ENCODE measurements at places on chromosomes 16 and 17.

GRCh38 chr16:70788668-70789594 lies 12.0 kb downstream of the VAC14 start:
- H3K27ac ChIP-seq, result no peak overlapping the region
- no peaks in the 10 kb centered on the region for H3K4me1 ChIP-seq
- DNase-seq, result no peak
- H3K4me3 ChIP-seq, result no peak overlapping the region
- H3K36me3 ChIP-seq, result peaks cover 16% of the 10 kb centered on the region
- no peaks in the 10 kb centered on the region for H3K27me3 ChIP-seq

- H3K4me1 ChIP-seq, result peaks cover 4% of the 10 kb centered on the region
- no peak for DNase-seq
- H3K27ac ChIP-seq, result no peak overlapping the region
- H3K27me3 ChIP-seq, result peaks cover 8% of the 10 kb centered on the region
- no peaks in the 10 kb centered on the region for H3K36me3 ChIP-seq
Observed at GRCh38 chr17:38507921-38508569, 79.8 kb downstream of the ARHGAP23 start.

- H3K4me3 ChIP-seq, result no peak overlapping the region
- no peak overlapping the region for H3K27ac ChIP-seq
- H3K36me3 ChIP-seq, result no peaks in the 10 kb centered on the region
- H3K4me1 ChIP-seq, result peaks cover 14% of the 10 kb centered on the region
Observed at GRCh38 chr17:58384897-58385296, 32.4 kb downstream of the RNF43 start.

DNA sequence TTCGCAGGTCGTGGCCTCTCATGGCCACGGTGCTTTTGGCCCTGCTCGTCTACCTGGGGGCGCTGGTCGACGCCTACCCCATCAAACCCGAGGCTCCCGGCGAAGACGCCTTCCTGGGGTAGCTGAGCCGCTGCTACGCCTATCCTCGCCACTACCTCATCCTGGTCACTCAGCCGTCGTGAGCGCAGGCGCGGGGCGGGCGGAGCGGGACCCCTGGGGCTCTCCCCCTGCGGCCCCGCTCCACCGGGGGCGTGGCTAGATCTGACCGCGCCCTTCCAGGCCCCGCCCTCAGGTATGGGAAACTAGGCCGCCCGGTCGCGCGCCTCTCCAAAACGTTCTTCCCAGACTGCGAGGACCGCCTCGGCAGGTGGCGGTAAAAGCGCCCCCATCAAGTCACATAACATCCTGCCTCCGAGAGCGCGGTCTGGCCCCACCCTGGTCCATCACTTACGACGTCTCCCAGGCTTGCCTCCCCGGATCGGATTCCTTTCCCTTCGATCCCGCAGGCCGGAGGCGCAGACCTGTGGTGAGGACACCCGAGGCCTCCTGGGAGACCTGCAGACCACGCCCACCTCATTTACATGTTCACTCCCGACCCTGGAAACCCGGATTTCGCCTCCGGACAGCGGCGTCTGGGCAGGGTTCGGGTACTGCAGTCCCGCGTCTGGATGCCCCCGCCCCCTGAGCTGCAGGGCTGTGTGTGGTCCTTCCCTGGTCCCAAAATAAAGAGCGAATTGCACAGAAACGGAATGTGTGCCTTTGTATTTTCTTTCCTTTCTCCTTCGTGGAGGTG lies 91.5 kb upstream of the TMEM97 start:
- H3K4me1 ChIP-seq, result no peaks in the 10 kb centered on the region
- DNase-seq, result no peak
- no peak overlapping the region for H3K4me3 ChIP-seq
- no peak overlapping the region for H3K27ac ChIP-seq
- H3K36me3 ChIP-seq, result no peaks in the 10 kb centered on the region

DNA sequence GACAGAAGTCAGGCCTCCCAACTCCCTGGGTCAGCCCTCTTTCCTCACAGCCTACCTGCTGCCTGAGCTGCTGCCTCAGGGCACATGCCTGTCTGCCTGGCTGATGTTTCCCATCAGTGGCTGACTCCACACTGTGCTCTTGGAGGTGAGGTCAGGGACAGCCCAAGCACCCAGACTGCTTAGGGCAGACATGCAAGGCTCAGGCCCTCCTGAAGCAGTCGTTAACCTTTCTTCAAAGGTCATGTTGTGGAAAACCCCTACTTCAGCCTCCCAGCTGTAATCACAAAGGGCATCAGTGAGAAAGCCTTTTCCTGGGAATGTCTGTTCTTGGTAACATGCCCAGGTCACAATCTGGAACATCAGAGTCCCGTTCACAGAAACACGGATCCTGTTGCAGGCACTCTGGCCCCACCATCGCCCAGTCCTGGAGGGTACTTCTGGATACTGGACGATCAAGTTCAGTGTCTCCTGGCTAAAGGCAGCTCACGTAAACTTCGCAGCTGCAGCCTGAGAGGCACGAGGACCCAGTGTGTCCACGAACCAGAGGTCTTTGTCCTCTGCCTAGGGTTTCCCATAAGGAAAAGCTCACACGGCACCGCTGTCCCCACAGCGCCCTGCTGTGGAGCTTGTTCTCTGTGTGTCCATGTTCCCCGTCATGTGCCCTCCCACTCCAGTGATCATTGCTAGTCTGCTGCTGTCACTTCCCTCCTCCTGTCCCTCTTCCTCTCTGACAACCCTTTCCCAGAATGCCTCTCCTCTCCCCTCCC lies 54.9 kb downstream of the GNAO1 start:
- H3K4me3 ChIP-seq, result no peak overlapping the region
- no peaks in the 10 kb centered on the region for H3K27me3 ChIP-seq
- no peaks in the 10 kb centered on the region for H3K36me3 ChIP-seq

DNA sequence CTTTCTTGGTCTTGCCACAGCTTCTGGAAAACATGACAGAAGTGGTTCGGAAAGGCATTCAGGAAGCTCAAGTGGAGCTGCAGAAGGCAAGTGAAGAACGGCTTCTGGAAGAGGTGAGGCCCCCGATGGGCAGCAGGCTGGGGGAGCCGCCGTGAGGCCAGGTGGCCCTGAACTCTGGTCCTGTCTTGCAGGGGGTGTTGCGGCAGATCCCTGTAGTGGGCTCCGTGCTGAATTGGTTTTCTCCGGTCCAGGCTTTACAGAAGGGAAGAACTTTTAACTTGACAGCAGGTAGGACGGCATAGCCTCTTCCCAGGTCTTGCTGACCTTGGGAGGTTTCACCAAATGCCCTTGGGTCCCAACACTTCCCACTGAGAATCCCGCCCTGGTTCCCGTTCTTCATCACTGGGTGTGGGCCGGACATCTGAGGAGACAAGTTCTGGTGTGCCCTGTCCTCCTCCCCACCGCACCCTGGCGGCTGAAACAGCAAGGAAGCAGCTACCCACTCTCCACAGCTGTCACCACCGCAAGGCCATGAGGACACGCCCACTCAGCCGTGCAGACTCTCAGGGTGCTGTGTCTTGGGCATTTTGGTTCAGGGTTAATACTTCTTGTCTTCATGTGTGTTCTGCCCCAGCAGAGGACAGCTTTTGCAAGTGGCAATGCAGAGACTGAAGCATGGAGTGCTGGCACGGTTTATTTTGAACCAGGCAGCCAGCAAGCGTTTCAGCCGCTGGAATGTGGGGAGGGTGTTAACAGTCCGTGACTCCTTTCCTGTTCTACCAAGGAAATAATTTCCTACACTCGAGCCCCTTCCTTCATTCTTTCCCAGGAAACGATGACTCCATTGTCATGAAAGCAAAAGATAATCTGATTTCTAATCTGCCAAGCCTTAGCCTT lies 21.4 kb downstream of the NTAN1 start:
- H3K27ac ChIP-seq, result no peak overlapping the region
- H3K4me1 ChIP-seq, result no peaks in the 10 kb centered on the region
- no peak for DNase-seq
- H3K27me3 ChIP-seq, result no peaks in the 10 kb centered on the region
- H3K36me3 ChIP-seq, result peaks cover 88% of the 10 kb centered on the region
- H3K4me3 ChIP-seq, result no peak overlapping the region

DNA sequence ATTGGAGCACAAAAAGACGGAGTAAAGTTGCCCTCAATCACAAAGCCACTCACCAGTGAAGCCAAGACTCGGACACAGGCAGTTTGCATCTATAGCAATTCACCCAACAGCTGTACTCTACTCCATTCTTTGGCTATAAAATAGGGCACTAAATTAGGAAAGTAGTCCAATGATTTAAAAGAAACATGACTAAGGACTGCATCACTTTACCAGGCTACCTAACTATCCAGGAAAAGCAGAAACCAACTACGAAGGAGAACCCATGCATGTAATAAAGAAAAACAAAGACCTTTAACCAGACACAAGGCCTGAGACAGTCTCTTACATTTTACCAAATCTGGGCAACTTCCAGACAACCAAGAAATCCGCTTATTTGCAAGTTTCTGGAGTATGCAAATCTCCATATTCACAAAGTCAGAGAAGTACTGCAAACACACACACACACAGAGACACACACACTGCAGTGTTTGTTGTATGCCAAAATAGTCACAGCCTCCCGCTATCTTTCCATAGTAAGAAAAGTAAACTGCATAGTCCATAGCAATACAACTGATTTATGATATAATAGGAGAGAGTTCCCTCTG lies 59.8 kb downstream of the CDH11 start:
- no peak overlapping the region for H3K4me3 ChIP-seq
- no peaks in the 10 kb centered on the region for H3K36me3 ChIP-seq
- H3K4me1 ChIP-seq, result no peaks in the 10 kb centered on the region
- DNase-seq, result no peak
- H3K27ac ChIP-seq, result no peak overlapping the region
- no peaks in the 10 kb centered on the region for H3K27me3 ChIP-seq

All from naive thymus-derived CD4-positive, alpha-beta T cell (primary cell).